A549 treated with dexamethasone at 1 μM for 4 hours (cell line): ENCODE measurements at places on chromosomes 2 and 18. TPM values are rescaled to one million over a fixed set of nuclear protein-coding genes. Genes with fewer than 3 reads are reported as not detected.

The TMEM18 gene
- total RNA-seq, result 37.6 to 44.4 TPM (median 39.0 TPM) in 5 replicates

The NT5C1B gene
- total RNA-seq, result not detected in 5 replicates

The KLHL41 gene
- total RNA-seq, result 0.11 to 0.21 TPM (median 0.16 TPM) in 5 replicates

The TDRD15 gene
- total RNA-seq, result not detected in 5 replicates

The SPR gene
- 94.4 to 129 TPM (median 113 TPM) in 5 replicates for total RNA-seq

The BOLL gene
- not detected in 5 replicates for total RNA-seq

The NEB gene
- total RNA-seq, result 0.18 to 0.49 TPM (median 0.35 TPM) in 5 replicates

The ATL2 gene
- total RNA-seq, result 45.9 to 65.5 TPM (median 56.1 TPM) in 5 replicates

The LIMS4 gene
- 0.39 to 0.62 TPM (median 0.48 TPM) in 5 replicates for total RNA-seq
